ENCODE measurements at places on chromosomes 11 and 22.

DNA sequence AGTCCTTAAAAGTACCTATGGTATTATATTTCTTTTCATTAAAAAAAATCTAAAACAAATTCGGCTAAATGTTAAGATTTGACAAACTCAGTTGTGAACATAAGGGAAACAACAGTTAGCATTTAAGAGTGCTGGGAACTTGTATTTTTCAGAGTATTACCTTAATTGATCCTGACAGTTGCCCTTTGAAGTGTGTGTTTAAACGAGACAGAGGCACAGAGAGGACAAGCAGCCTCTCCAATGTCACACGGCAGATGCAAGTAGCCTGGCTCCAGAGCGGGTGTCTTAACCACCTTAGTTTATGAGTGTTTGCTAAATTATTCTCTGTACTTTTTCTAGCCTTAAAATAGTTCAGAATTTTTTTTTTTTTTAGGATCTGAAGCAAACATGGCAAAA is 80.9 kb downstream of the TIMP3 start:
- DNase-seq = no peak

- DNase-seq = no peak
These were observed 127.7 kb downstream of the CRYBB2 start for GRCh38 chr22:25346859-25347751.

GRCh38 chr11:61924064-61924455 is 6.7 kb upstream of the RAB3IL1 start:
- no peak for DNase-seq

- DNase-seq = no peak
These were observed 439.2 kb downstream of the DLG2 start for GRCh38 chr11:85187992-85188391.

- DNase-seq = no peak
These were observed 2.9 kb upstream of the FOSL1 start for GRCh38 chr11:65903068-65903481.

- DNase-seq = peak; percentile 24
These were observed 688 bp upstream of the LRRC74B start for GRCh38 chr22:21044931-21045584.

- no peak for DNase-seq
These were observed 1.1 kb downstream of the PLAAT5 start for GRCh38 chr11:63489879-63490278.

GRCh38 chr22:25668437-25668836 is 73.6 kb upstream of the MYO18B start:
- no peak for DNase-seq

DNA sequence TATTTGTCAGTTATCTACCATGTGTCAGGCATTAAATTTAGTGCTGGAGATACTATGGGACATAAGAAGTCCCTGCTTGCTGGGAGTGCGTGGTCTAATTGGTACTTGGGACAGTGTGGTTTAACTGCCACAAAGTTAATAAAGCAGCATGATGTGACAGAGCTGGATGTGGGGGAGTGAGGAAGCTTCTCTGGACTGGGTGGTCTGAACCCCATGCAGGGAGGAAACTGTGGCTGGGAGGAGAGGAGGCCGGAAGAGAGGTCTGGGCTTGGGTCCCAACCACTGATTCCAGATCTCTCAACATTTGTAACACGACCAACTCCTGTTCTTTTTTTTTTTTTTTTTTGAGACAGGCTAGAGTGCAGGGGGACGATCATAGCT is 37.1 kb downstream of the ST3GAL4 start:
- no peak for DNase-seq
